ENCODE measurements at places on chromosomes 7 and 10.

DNA sequence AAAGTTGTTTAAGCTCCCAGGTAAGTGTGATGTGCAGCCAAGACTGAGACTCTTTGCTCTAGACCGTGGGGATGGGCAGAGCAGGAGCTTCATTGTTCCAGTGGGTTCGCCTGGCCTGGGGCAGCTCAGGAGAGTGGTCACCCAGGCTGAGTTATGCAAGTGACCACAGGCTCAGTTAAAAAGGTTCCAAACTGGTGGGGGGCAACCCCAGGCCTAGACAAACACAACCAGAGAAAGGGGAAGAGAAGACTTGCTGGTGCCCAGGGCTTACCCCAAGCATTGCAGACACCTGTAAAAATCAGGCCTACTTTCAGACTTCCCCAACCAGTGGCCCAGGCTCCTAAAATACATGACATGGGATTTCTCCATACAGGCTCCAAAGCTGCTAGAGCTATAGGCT, 21.6 kb downstream of the CREB3L2 start:
- DNase-seq = no peak

DNA sequence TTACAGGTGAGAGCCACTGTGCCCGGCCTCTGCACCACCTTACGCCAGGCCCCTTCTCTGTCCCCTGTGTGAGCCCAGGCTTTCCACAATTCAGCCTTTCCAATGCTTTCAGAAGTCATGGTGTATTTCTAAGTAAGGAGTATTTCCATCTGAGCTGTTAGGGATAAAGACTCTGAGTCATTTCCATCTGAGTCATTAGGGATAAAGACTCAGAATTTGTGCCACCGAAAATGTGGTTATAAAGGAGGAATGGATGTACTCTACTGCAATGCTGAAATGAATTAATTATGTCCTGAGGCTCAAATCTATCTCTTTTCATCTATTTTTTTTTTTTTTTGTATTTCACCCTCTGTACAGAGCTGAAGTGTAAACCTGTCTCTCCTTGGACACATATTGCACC, 84.0 kb downstream of the GATA3 start:
- peak; percentile 20 for DNase-seq

GRCh38 chr10:77609781-77610272, 27.8 kb downstream of the KCNMA1 start:
- no peak for DNase-seq

- no peak for DNase-seq
Observed at GRCh38 chr10:132847856-132848255, 61.9 kb upstream of the NKX6-2 start.

- no peak for DNase-seq
Observed at GRCh38 chr10:110081911-110082310, 74.1 kb downstream of the ADD3 start.

GRCh38 chr7:41148521-41148951, 554.4 kb downstream of the INHBA start:
- DNase-seq = no peak

DNA sequence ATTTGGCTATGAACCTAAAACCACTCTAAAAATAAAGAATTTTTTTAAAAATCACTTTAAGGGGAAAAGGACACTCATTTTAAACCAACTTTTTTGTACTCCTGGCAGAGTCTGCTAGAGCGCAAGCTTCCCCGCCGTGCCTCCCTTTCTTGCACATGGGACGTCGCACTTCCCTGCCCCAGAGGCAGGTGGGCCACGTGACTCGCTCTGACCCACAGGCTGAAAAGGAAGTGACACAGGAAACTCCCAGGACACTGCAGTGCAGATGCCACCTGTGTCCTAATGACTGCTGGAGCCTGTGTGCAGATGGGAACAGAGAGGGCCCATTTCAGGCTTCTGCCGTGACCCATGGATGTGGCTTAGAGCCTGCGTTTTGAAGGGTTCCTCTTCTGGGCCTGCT, 142.1 kb upstream of the LANCL2 start:
- DNase-seq = no peak

DNA sequence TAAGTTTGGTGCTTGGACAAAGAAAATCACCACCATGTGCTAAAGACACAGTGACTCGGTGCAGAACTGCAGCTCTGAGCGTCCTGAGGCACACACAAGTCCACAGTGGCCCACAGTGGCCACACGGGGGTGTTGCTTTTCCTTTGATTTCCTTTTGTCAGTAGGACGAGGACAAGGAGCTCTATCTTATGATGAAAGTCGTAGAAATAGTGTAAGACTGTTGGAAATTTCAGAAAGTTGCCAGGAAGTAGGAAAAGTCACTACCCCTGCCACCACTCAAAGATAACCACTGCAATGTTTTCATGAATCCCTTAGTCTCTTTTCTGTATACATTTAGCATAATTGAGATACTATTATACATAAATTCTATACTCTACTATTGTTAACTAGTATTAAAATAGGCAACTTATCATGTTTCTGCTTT, 146.0 kb downstream of the TNS3 start:
- DNase-seq = no peak
